ENCODE measurements at places on chromosomes 11 and 22. TPM values are rescaled to one million over a fixed set of nuclear protein-coding genes. Genes with fewer than 3 reads are reported as not detected.

The SNX19 gene
- total RNA-seq: 112 TPM

The RFPL3 gene
- total RNA-seq: not detected

The CCDC73 gene
- not detected for total RNA-seq

The DTX4 gene
- total RNA-seq: 9.3 TPM

The MUC2 gene
- not detected for total RNA-seq

The MRGPRX4 gene
- not detected for total RNA-seq

The JHY gene
- 1.3 TPM for total RNA-seq

The EXPH5 gene
- 2.3 TPM for total RNA-seq

The RIMBP3C gene
- 0.15 TPM for total RNA-seq

The MOGAT2 gene
- not detected for total RNA-seq

The IL10RA gene
- total RNA-seq: not detected

The MPZL3 gene
- total RNA-seq: 0.29 TPM

The SPI1 gene
- total RNA-seq: not detected

The POTEH gene
- not detected for total RNA-seq

The HTR3B gene
- not detected for total RNA-seq

The CHST1 gene
- total RNA-seq: 0.15 TPM

The TEX54 gene
- total RNA-seq: not detected

The UVRAG gene
- 23.8 TPM for total RNA-seq

The BIRC3 gene
- total RNA-seq: 0.44 TPM

The SLC16A8 gene
- 0.17 TPM for total RNA-seq

The KMT2A gene
- total RNA-seq: 30.3 TPM

The FGF19 gene
- total RNA-seq: not detected

The OSBP gene
- total RNA-seq: 50.2 TPM
